Mesothelial cell of epicardium (in vitro differentiated cells): ENCODE measurements at places on chromosomes 6 and 20. TPM values are rescaled to one million over a fixed set of nuclear protein-coding genes. Genes with fewer than 3 reads are reported as not detected.

- no peaks in the 10 kb centered on the region for H3K36me3 ChIP-seq
- no peak for DNase-seq
- H3K27me3 ChIP-seq, result no peaks in the 10 kb centered on the region
- H3K27ac ChIP-seq, result no peak overlapping the region
- H3K4me3 ChIP-seq, result no peak overlapping the region
- peaks cover 19% of the 10 kb centered on the region for H3K4me1 ChIP-seq
Measured at GRCh38 chr6:112335736-112336135, 11.4 kb upstream of the RFPL4B start.

ACSS1 gene
- total RNA-seq, result 4.0 to 5.2 TPM (median 4.8 TPM) in 3 replicates

DNA sequence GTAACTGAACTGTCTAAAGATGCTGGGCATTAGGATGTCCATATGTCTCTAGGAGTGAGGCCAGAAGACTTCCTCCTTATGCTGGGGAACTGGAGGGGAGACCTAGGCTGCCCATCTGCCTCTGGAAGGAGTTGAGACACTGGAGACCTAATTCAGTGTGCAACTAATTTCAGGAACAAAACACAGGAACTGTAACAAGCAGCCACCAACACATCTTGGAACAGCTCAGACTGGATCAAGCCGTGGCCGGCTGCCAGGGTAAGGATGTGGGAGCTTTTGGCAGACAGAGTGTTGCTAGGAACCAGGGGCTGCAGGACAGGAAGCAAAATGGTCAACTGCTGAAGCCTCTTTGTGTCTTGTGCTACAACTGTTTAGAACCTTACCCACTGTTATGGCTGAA lies 16.4 kb upstream of the MAS1 start:
- no peaks in the 10 kb centered on the region for H3K36me3 ChIP-seq
- no peak overlapping the region for H3K4me3 ChIP-seq
- no peak overlapping the region for H3K27ac ChIP-seq
- DNase-seq, result no peak

GRCh38 chr6:166206510-166207283 lies 39.0 kb upstream of the TBXT start:
- peaks cover 21% of the 10 kb centered on the region for H3K4me1 ChIP-seq
- H3K27ac ChIP-seq, result peak overlapping the region; percentile 61
- DNase-seq, result no peak
- no peak overlapping the region for H3K4me3 ChIP-seq
- no peaks in the 10 kb centered on the region for H3K36me3 ChIP-seq

NKAIN4 gene
- total RNA-seq, result 16.1 to 18.4 TPM (median 16.8 TPM) in 3 replicates

GRCh38 chr20:57335392-57335791 lies 5.8 kb downstream of the SPO11 start:
- no peak overlapping the region for H3K4me3 ChIP-seq
- H3K27ac ChIP-seq, result no peak overlapping the region
- peaks cover 8% of the 10 kb centered on the region for H3K4me1 ChIP-seq
- H3K36me3 ChIP-seq, result no peaks in the 10 kb centered on the region

DNA sequence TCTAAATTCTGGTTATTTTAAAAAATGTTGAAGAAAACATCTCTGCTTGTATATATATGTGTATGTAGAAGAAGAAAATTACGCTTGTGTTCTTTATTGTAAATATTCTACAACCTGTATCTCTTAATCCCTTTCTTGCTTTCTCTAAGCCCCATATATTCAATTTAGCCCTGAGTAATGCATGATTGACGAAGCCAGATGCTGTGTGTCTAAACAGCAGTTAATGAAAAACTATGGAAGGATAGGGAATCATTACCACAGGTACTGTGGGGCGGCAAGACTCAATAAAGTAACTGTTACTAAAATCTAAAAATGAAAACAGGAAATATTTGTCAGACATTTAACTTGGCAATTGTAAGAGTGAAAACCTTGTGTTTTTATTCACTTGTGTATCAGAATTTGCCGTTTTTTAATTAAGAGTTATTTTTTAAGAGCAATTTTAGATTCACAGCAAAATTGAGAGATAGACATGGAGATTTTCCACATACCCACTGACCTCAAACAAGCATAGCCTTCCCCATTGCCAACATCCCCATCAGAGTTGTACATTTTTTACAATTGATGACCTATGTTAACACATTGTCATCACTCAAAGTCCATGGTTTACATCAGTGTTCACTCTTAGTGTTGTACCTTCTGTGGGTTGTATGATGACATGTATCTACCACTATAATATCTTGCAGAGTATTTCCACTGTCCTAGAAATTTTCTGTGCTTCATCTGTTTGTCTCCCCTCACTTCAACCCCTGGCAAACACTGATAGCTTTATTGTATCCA lies 76.7 kb downstream of the BCKDHB start:
- H3K27me3 ChIP-seq, result no peaks in the 10 kb centered on the region
- no peak overlapping the region for H3K4me3 ChIP-seq
- H3K36me3 ChIP-seq, result peaks cover 15% of the 10 kb centered on the region
- DNase-seq, result no peak

DNA sequence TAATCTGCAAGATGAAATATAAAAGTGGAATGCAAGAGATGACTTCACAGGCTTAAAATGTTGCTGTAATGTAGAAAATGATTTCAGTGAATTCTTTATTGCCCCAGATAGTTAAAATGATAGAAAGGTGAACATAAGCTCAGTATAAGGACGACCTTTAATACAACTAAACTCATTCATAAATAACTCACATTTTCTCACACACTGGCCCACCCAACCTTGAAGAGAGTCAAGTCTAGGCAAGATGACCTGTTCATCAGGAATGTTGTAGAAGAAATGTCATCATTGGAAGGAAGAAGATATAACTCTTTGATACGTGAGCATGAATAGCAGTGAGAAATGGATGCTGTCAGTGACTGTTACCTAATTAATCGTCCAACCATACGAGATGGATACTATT lies 111.1 kb upstream of the SASH1 start:
- H3K27me3 ChIP-seq, result no peaks in the 10 kb centered on the region
- peaks cover 6% of the 10 kb centered on the region for H3K4me1 ChIP-seq
- H3K36me3 ChIP-seq, result no peaks in the 10 kb centered on the region
- no peak for DNase-seq
- no peak overlapping the region for H3K27ac ChIP-seq
- no peak overlapping the region for H3K4me3 ChIP-seq

GRCh38 chr6:42013134-42013516 lies 37.2 kb upstream of the TAF8 start:
- no peak overlapping the region for H3K4me3 ChIP-seq
- DNase-seq, result no peak
- peaks cover 2% of the 10 kb centered on the region for H3K36me3 ChIP-seq
- H3K27me3 ChIP-seq, result no peaks in the 10 kb centered on the region
- H3K4me1 ChIP-seq, result peaks cover 17% of the 10 kb centered on the region
